ENCODE measurements at places on chromosomes 1 and 21. TPM values are rescaled to one million over a fixed set of nuclear protein-coding genes. Genes with fewer than 3 reads are reported as not detected.

The ZNF695 gene
- not detected for polyA plus RNA-seq

The GBP7 gene
- not detected for polyA plus RNA-seq

- no peaks in the 10 kb centered on the region for H3K27me3 ChIP-seq
- peaks cover under 1% of the 10 kb centered on the region for H3K4me1 ChIP-seq
- H3K36me3 ChIP-seq: no peaks in the 10 kb centered on the region
- H3K4me3 ChIP-seq: no peak overlapping the region
Observed at GRCh38 chr1:98468111-98468717, 193.3 kb upstream of the SNX7 start.

The OR2L13 gene
- polyA plus RNA-seq: not detected

GRCh38 chr21:38123626-38124025 is 133.2 kb upstream of the KCNJ15 start:
- no peaks in the 10 kb centered on the region for H3K27me3 ChIP-seq
- H3K4me1 ChIP-seq: no peaks in the 10 kb centered on the region
- H3K36me3 ChIP-seq: no peaks in the 10 kb centered on the region
- no peak overlapping the region for H3K4me3 ChIP-seq
- no peak overlapping the region for H3K27ac ChIP-seq

GRCh38 chr1:67126111-67126746 is 8.5 kb downstream of the C1orf141 start:
- H3K4me1 ChIP-seq: no peaks in the 10 kb centered on the region
- H3K4me3 ChIP-seq: no peak overlapping the region
- no peak for DNase-seq
- no peaks in the 10 kb centered on the region for H3K36me3 ChIP-seq
- no peaks in the 10 kb centered on the region for H3K27me3 ChIP-seq
